Omental fat pad (tissue), 4 donors: ENCODE measurements at places on chromosomes 3 and 15.

DNA sequence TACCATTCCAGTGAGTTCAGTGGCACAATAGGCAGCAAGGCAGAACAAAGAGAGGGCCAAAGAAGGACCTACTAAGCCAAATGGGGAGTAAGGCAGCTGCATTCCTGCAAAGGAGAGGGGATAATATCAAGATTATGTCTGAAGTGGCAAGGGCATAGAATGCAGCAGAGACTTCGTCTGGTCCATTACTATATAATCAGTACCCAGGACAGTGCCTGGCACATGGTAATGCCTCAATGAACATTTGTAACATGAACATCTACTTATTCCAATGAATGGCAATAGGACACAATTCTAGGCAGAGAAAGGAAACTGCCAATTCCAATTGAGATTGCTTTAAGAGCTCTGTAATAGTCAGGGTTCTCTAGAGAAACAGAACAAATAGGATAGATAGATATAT, 82.1 kb upstream of the STAC start:
- DNase-seq = no peak

DNA sequence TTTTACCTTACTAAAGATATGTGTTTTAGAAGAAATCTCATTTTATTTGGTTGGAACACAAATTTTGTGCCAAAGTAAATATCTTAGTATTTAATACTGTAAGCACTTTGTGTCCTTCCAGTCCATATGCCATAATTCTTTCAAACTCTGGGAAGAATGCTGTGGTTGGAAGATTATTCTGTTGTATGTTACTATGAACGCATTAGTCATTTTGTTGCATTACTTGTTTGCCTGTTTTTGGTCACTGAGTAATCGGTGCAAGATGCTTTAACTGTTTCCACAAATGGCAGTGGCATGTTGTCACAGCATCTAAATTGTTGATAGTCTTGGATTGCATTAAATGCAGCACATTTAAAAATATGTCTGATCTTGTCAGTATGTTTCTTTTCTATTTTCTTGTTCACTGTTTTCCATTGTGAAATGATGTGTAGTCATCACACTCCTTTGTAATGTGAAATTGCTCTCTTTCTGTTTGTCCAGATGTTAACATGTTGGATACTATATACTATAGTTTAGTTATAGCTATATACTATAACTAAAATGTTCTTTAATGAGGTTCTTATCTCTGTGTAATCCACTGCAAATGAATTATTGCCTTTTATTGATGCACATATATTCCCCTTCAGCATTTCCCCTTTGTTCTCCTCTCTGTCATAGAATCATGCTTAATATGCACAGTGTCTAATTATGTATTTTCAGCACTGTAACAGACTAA, 89.9 kb upstream of the FLNB start:
- no peak for DNase-seq

- no peak for DNase-seq
Observed at GRCh38 chr3:35070088-35070487, 569.2 kb upstream of the ARPP21 start.

GRCh38 chr3:136952292-136952691, 5.5 kb upstream of the IL20RB start:
- DNase-seq = no peak

DNA sequence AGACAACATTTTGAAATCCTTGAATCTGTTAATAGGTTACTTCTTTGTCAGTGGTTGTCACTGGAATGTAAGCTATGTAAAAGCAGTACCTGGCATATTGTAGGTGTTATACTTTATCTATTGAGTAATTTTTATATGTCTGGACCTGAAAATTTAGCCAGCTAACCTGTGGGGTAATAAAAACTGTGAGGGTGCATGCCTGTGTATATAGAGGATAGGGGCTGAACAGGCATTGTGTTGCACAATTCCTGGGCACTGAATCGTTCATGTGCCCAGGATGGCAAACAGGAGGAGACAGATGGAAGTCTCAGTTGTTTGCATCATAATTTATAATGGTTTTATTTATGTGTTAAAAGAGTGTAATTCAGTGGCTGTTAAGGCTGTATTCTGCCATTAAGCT, 67.1 kb downstream of the ARMC8 start:
- no peak for DNase-seq

DNA sequence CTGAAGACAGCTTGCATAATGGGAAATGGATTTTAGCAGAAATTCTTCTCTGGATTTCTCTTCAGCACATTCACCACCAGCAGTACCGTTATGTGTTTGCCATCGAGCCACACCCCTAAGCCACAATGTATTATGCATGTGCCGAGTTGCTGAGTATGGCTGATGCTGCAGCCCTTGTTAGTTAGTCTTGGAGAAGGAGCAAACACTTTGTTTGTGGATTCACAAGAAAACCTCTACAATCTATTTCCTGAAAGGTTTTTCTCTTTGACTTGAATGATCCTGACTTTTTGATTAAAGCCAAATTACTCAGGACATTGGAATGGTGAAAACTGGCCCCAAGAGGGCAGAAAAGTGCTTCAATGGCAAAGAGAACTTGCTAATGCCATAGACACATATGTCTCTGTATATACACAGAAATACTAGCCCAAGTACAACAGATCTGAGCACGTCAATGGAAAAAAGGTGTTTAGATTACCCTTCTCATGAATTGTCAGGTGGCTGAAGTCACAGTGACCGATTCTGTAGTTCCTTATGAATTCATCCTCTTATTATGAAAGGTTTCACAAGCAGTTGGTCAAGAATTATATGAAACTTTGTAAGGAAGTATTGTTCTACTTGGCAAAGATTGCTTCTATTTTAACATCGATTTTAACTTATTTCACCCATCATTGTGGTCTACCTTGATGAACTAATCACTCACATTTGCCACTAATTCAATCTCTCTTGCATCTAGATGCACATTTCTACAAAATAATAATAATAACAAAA, 103.0 kb downstream of the P3H2 start:
- DNase-seq = no peak

DNA sequence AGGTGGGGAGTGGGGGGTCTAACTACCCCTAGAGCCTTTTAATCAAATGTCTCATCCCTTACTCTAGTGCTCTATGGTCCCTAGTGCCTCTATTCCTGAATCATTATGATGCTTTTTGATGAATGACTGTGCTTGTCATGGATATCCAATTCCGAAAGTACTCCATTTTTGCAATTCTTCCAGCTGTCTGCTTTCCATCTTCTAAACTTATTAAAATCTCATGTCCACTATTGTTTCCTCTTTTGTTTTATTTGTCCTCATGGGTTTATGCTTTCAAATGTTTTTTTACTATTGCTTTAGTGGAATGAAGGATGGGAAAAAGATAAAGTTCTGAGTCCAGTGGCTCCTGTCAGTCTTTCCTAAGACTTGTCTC, 77.2 kb upstream of the KCNMB2 start:
- no peak for DNase-seq
